ENCODE measurements at places on chromosomes 2 and 18.

DNA sequence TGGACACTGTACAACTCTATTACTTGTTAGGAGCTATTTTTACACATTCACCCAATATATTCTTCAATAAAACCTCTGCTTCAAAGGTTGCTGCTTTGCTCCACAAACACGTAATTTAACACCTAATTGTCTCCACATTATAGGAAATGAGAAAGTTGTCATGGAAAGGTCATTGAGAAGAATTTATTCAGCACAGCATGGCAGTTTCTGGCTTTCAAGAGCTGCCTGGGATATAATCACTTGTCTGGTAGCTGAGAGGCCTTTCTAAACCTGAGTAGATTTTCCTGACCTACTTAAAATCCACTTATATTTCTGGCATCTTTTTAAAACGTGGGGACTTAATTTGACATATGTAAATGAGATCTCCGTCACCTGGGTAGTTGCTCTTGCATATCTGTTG is 216.1 kb downstream of the ZNF804A start:
- DNase-seq, result no peak

GRCh38 chr2:218256612-218257350 is 4.0 kb upstream of the GPBAR1 start:
- no peak for DNase-seq

DNA sequence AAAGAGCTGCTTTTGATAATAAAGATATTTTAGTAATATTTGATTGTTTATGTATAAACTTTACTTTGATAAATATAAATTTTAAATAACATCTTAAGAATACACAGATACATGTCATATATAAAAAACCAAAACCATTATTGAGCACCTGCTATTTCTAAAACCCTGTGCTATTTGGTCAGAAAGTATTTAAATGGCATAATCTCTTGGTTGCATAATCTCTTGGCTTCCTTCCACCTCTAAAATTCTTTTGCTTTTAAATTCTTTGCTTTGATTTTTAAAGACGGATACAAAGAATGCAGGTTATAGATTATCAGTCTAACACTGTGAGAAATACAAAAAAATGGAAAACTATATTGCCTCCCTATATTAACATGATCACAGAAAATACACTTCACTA is 36.9 kb downstream of the ACMSD start:
- DNase-seq, result no peak

DNA sequence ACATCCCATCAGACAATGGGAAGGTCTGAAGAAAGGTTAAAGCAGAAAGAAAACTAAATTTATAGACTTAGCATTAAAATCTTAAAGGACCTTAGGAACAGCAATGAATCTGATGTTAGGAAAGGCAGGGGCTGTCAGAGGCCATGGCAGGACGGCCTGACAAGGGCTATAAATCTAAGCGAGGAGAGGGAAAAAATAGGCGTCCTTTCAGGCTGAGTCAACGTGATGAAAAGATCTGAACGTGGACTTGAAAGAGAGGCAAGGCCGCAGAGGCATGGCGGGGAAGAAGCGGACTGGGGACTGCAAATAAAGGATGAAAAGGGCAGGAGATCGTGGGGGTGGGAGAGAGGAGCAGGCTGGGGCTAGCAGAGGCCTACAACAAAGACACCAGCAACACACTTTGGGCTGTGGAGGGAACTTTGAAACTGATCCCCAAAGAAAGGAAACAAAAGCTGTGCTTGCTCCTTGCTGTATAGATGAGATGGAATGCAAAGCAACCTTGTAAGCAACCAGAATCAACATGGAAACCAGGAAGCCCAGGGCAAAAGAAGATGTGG is 145.6 kb downstream of the NRP2 start:
- no peak for DNase-seq

GRCh38 chr2:172582656-172583055 is 26.8 kb downstream of the PDK1 start:
- no peak for DNase-seq

DNA sequence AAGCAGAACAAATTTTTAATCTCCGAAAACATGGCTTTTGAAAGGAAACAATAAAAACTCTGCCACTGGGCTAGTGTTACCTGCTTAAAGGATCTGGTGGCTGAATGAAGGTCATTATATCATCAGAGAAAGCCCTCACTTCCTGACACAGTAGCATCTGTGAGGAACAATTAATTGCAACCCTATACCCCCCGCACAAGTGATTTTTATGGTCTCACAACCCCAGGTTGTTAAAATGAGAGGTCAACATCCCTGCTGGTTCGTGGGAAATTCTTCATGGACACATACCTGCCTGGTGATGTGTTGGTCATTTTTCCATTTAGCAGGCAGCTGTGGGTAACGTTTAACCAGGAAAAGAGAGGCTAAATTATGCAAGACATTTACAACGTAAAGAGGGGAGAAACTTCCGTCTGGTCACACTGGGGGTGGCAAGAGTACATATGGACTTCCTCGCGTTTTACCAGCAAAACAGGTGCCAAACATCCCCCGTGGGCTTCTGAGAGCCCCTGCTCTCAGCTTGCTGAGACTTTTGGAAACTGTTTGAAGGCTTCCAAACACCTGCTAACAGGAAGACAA is 29.2 kb downstream of the NIFK start:
- DNase-seq, result no peak

DNA sequence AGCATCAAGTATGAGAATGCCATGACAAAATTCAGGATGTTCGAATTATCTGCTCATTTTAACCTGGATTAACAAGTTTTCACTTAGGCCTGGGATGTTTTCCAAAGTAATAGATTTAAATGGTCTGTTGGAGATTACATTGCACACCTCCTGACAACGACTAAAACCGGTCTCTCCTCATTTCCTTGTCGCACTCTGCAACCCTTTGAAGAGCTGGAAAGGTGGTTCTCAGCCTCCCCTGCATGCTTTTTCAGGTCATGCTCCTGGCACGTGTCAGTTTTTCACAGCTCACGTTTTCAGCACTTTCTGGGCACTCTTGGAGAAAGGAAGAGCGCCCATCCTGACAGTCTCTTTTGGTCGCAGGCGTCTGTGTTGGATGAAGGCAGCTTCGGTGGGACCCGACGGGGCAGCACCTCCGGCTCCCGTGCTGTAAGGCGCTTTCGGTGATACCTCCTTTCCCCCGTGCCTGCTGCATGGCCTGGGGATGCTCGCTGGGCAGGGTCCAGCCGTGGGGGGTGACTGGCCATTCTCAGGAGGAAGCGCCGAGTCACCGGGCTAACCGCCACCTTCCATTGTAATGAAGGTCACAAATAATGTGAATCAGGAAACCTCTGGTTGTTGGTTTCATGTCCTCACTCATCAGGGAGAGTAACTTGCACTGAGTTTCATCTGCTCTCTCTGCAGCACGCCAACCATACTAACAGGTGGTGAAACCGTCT is 63.5 kb upstream of the RBM44 start:
- no peak for DNase-seq

- no peak for DNase-seq
These were observed 164.3 kb downstream of the LTBP1 start for GRCh38 chr2:33111002-33111446.

- no peak for DNase-seq
These were observed 48.6 kb downstream of the PLB1 start for GRCh38 chr2:28544405-28544921.

DNA sequence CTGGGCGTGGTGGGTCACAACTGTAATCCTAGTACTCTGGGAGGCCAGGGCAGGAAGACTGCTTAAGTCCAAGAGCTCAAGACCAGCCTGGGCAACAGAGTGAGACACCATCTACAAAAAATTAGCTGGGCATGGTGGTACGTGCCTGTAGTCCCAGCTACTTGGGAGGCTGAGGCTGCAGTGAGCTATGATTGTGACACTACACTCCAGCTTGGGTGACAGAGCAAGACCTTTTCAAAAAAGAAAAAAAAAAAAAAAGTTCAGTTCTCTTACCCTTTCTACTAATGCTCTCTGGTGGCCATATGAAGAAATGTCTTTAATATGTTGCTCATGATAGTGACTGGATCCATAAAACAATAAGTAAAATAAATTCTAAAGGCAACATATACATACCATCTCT is 14.9 kb downstream of the TYW5 start:
- DNase-seq, result no peak
